Fibroblast of the aortic adventitia (primary cell): ENCODE measurements at places on chromosomes 1 and 21.

GRCh38 chr1:159163614-159164228, 7.7 kb upstream of the CADM3 start:
- no peak for DNase-seq

DNA sequence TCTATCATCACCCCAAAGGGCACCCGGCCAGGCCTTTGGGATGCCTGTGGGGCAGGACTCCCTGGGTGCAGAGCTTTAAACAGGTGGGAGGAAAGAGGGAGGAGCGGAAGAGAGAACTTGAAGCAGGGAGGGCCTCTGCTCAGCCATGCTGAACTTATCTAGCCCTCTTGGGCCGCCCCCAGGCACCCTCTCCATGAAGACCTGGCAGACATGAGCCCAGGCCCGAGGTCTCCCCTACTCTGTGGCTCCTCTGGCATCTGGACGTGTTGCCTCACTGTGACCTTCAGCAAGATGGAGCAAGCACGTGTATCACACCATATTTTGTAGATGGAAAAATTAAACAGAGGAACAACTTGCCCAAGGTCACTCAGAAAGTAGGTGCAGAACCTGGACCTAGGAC, 711.4 kb downstream of the MATN1 start:
- no peak for DNase-seq

- no peak for DNase-seq
Measured at GRCh38 chr1:150183061-150183460, 33.3 kb downstream of the PLEKHO1 start.

DNA sequence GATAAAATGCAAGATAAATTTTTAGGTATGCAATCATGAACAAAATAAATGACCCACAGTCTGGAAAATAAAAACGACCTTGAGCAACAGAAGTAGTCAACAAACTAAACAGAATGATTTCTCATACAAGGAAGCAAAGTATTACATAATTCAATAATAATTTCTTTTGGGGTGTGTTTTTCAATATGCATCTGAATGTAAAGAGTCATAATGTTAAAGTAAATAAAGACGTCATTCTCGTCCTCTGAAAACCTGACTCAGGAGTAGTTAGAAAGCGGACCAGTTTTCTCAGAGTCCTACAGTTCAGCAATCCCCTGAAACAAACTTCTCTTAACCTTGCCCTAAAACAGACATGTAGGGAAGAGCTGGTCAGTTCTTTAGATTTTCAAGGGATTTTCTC, 18.6 kb downstream of the CDC42BPA start:
- peak; percentile 20 for DNase-seq

GRCh38 chr1:48561444-48561843, 89.4 kb upstream of the SPATA6 start:
- DNase-seq, result no peak

GRCh38 chr1:110786802-110787327, 86.1 kb upstream of the CD53 start:
- no peak for DNase-seq

DNA sequence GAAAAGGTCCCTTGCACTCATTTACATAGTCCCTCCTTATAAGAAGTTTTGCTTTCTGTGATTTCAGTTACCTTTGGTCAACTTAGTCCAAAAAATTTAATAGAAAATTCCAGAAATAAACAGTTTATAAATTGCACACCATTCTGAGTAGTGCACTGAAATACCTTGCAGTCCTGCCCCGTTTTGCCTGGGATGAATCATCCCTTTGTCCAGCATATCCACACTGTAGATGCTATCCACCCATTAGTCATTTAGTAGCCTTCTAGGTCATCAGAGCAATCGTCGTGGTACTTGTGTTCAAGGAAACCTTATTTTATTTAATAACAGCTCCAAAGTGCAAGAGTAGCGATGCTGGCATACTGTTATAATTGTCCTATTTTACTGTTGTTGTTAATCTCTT, 38.0 kb downstream of the SPRTN start:
- no peak for DNase-seq

DNA sequence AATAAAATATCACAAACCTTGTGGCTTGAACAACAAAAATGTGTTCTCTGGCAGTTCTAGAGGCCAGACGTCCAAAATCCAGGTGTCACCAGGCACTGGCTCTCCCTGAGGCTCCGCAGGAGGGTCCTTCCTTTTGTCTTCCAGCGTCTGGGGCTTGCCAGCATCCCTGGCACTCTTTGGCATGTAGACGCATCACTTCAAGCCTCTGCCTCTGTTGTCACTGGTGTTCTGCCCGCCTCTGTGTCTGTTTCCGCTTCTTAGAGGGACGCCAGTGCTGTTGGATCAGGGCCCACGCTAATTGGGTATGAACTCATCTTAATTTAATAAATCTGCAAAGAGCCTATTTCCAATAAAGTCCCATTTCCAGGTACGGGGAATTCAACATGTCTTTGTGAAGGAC, 273.7 kb upstream of the C1orf174 start:
- DNase-seq, result no peak

- peak; percentile 29 for DNase-seq
Measured at GRCh38 chr21:29219165-29219770, 79.5 kb upstream of the BACH1 start.

DNA sequence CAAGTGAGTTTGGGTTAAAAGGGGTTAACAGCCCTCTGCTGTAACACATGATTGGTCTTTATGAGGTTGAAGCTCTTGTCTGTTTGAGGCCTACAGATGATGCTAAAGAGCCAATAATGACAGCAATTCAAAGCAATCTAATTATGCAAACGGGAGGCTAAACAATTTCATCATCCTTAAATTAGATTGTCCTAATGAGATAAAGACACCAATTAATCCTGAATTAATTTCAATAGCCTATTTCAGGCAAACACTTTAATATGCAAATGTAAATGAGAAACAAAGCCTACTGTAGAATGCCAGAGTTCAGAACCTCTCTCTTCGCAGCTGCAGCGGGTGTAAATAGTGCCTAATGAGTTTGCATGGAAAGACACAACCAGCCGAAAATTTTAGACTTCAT, 504.7 kb upstream of the PBX1 start:
- DNase-seq, result no peak

GRCh38 chr21:45863751-45864150, 117.8 kb upstream of the COL6A1 start:
- no peak for DNase-seq

DNA sequence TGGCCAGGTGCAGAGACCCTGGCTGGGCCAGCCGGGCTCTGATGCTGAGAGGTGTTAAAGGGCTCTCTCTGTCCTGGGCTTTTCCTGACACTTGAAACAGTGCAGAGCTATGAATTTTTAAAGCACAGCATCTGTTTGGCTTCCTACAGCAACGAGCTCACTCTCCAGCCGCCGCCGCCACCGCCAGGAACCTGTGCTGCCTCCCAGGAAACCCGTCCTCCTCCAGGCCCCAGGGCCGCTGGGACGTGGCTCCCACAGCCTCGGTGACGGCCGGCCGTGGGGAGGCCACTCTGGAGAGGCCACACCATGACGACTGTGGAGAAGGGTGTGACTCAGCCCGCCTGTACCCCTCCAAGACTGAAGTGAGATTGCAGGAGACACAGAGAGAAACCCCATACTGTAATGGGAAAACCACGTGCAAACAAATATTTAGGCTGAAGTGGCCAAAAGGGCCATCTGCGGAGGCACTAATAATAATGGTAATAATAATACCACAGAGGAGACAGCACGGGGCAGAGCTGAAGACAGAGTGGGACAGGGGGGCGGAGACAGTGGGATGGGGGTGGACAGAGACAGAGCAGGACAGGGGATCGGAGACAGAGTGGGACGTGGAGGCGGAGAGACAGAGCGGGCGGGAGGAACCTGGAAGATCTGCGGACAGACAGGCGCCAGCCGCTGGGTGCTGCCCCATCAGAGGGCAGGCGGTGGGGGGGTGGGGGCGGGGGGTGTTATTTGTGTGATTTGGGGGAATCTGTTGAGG, 139.2 kb downstream of the CASZ1 start:
- no peak for DNase-seq

- no peak for DNase-seq
Measured at GRCh38 chr1:214506972-214507431, 44.4 kb downstream of the PTPN14 start.

GRCh38 chr1:206032380-206033140, 8.9 kb upstream of the CTSE start:
- DNase-seq, result peak; percentile 11

GRCh38 chr1:67773462-67773861, 59.8 kb downstream of the GNG12 start:
- no peak for DNase-seq

DNA sequence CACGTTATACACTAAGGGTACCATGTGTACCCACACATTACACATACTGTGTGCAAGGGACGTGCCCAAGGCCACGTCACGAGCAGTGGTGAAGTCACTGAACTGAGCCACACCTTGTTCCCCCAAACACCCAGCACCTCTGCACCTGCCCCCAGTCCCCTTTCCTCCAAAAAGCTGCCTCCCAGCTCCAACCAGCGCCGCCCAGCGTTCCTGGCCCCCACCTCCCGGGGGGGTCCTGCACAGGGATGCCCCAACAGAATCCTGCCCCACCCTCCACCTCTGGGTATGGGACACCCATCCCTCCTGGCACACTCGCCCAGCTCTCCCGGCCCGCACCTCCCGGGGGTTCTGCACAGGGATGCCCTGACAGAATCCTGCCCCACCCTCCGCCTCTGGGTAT, 54.1 kb downstream of the CHD5 start:
- no peak for DNase-seq

DNA sequence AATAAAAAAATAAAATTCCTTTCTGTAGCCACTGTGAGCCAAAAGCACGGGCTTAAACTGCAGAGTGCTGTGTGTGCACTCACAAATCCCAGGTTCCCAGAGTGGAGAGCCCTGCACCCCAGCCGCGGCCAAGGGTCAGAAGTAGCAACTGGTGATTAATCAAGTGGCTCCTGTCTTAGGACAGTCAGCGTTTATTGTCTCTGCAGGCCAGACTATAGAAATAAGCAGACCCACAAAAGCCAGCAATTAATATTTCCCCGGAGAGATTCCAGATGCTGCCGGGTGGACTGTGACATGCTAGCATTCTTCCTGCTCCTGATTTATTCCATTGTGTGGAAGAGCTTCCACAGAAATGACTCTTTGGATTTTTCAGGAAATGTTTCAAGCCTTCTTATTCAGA, 412.2 kb downstream of the KIF26B start:
- DNase-seq, result peak; percentile 37

- no peak for DNase-seq
Measured at GRCh38 chr21:37770461-37770860, 145.8 kb downstream of the KCNJ6 start.

GRCh38 chr1:80540149-80540548, 1260.6 kb upstream of the ADGRL2 start:
- no peak for DNase-seq

- no peak for DNase-seq
Measured at GRCh38 chr1:81437649-81438048, 363.1 kb upstream of the ADGRL2 start.

DNA sequence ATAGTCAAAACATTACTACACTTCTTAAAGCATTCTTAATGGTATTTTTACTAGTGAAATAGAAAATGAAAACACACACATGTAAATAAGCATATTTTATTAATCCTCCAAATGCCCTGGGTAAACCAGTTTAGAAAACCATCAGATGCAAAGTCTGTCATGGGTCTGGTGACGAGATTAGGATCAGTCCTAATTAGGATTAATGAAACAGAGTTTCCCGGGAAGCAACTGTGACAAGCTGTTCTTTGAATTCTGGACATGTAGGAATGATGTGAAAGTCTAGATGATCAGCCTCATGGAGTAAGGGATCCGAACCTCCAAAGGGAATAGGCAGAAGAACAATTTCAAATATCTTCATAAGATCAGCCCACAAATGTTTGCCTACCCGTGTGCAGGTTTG, 250.2 kb downstream of the KIF26B start:
- no peak for DNase-seq

GRCh38 chr1:153869486-153869885, 53.3 kb downstream of the GATAD2B start:
- DNase-seq, result no peak

- DNase-seq, result no peak
Measured at GRCh38 chr1:71738910-71739309, 543.4 kb downstream of the NEGR1 start.

- peak; percentile 85 for DNase-seq
Measured at GRCh38 chr1:33455539-33456501, 16.6 kb upstream of the ZSCAN20 start.

- DNase-seq, result no peak
Measured at GRCh38 chr1:66925558-66925910, 744 bp downstream of the MIER1 start.

GRCh38 chr1:175839779-175840669, 96.6 kb upstream of the TNR start:
- no peak for DNase-seq

DNA sequence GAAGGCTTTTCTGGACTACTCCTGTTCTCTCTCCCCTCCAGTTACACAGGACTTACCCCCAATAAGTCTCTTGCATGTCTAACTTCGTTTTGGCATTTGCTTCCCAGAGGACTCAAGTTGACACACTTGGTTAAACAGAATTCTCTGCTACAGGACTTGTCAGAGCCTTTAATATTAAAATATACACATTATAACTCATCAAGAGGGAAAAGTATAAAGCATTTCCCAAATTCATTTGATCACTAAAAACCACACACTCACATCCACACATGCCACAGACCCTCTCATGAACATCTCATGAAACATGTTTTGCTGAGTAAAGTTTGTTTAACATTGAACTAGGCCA, 8.7 kb upstream of the CAPN2 start:
- no peak for DNase-seq

GRCh38 chr1:160520999-160521398, 2.1 kb downstream of the SLAMF6 start:
- DNase-seq, result no peak

GRCh38 chr1:227449741-227450441, 113.5 kb upstream of the ZNF678 start:
- no peak for DNase-seq

DNA sequence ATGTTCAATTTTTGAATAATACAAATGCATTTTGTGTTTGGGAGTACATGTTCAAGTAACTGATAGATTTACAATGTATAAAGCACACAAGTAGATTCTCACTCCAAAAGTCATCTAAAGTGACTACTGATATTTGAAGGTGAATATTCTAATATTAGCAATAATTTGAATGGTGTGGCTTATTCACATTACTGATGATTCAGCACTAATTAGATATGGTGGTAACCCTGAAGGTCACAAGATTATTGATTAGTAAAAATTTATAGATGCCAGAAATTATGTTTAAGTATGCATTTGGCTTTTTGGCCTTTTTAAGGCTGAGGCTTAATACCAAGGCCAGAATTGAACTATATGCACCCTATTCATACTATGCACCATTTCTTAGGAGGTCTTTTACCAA, 52.4 kb upstream of the TENT5C start:
- no peak for DNase-seq

GRCh38 chr1:25023826-25024225, 93.8 kb upstream of the RUNX3 start:
- DNase-seq, result no peak

GRCh38 chr1:157081707-157082106, 17.9 kb downstream of the ETV3L start:
- DNase-seq, result no peak
